Esophagus squamous epithelium (tissue), 5 donors: ENCODE measurements at places on chromosomes 1 and 21. TPM values are rescaled to one million over a fixed set of nuclear protein-coding genes. Genes with fewer than 3 reads are reported as not detected.

DNA sequence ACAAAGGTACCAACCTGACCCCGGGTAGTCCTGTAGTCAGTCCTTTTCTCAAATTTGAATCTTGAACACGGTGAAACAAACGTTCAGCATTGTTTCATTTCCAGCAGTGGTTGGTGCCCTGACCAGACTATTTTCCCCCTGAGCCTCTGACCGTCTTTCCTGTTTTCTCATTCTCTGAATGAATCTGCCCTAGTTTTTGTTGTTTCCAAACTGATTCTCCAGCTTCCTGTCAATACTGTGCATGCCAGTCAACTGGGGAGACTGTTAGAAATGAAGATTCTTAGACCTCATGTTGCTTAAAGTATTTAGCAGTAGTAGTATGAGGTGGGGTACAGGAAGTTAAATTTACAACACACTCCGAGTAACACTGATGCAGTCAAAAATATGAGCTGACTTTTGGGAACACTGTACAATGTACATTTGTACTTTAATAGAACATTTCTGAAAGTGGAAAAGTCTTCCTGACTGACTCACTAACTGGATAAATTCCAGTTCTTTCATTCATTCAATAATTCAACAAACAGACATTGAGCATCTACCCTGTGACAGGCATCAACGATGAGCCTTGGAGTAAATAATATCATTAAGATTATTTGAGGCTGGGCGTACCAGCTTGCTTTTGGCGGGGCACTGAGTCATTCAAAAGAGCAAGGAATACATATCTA is 26.0 kb upstream of the ZRANB2 start:
- no peaks in the 10 kb centered on the region for H3K4me1 ChIP-seq
- H3K36me3 ChIP-seq: no peaks in the 10 kb centered on the region
- no peak for DNase-seq
- no peaks in the 10 kb centered on the region for H3K27me3 ChIP-seq
- H3K27ac ChIP-seq: no peak overlapping the region
- no peak overlapping the region for H3K4me3 ChIP-seq

GRCh38 chr1:246617156-246617555 is 50.9 kb downstream of the CNST start:
- H3K4me3 ChIP-seq: no peak overlapping the region
- peak overlapping the region; percentile 81 for H3K27ac ChIP-seq
- H3K4me1 ChIP-seq: peaks cover 12% of the 10 kb centered on the region

DNA sequence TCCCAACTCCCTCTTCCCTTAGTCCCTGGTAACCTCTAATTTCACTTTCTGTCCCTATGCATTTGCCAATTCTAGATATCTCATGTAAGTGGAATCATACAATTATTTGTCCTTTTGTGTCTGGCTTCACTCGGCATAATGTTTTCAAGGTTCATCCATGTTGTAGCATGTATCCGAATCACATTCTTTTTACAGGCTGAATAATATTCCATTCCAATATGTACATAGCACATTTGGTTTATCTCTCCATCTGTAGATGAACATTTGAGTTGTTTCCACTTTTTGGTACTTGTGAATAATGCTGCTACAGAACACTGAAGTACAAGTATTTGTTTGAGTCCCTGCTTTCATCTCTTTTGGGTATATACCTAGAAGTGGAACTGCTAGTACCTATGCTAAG is 857 bp upstream of the LYPLAL1 start:
- peak overlapping the region; percentile 86 for H3K4me3 ChIP-seq
- no peaks in the 10 kb centered on the region for H3K27me3 ChIP-seq
- H3K4me1 ChIP-seq: peaks cover 70% of the 10 kb centered on the region
- no peaks in the 10 kb centered on the region for H3K36me3 ChIP-seq

PEAR1 gene
- total RNA-seq: 3.6 TPM

GRCh38 chr1:248811514-248812490 is 13.9 kb downstream of the SH3BP5L start:
- H3K4me1 ChIP-seq: peaks cover 14% of the 10 kb centered on the region

DNA sequence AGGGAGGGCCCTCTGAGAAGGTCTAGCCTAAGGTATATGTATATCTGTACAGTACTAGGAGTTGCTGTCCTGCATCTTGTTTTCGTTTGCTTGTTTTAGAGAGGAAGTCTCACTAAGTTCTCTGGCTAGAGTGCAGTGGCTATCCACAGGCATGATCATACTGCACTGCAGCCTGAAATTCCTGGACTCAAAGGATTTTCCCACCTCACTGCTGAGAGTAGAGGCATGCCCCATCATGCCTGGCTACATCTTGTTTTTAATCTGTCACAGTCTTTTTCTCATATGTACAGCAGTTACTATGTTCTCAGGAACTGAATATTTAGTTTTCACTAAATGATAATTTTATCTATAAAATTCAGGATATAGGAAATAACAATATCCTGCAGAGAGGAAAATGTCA is 15.3 kb upstream of the PYHIN1 start:
- H3K27me3 ChIP-seq: no peaks in the 10 kb centered on the region
- H3K4me3 ChIP-seq: no peak overlapping the region
- H3K36me3 ChIP-seq: no peaks in the 10 kb centered on the region
- DNase-seq: no peak
- H3K27ac ChIP-seq: no peak overlapping the region
- H3K4me1 ChIP-seq: no peaks in the 10 kb centered on the region

RIPPLY3 gene
- not detected for total RNA-seq

UQCRHL gene
- total RNA-seq: 0.76 TPM

DNA sequence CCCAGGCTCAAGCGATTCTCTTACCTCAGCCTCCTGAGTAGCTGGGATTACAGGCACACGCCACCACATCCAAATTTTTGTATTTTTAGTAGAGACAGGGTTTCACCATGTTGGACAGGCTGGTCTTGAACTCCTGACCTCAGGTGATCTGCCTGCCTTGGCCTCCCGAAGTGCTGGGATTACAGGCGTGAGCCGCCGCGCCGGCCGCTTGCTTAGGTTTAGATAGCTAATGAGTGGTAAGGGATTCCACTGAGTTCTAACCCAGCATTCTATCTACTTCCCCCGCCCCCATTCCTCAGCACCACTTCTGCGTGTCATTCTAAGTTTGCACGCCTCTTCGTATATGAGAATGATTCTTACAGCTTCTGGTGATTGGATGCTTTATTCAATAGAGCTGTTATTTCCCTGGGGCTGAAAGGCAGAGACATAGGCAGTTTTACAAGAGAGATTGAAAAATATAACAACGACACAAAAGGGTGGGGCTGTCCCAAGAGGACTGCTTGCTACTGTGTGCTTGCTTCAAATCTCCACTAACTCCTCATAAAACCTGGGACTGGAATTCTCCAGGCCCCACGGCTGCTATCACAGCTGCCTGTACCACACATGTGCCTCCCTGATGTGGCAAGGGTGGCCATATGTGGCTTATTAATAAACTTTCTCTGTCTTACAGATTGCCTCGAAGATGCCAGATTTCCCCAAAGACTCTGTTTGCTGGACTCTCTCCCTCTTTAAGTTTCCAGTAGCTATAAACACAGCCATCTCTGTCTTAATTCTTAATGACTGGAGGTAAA is 23.7 kb upstream of the GREM2 start:
- H3K4me3 ChIP-seq: no peak overlapping the region
- no peaks in the 10 kb centered on the region for H3K36me3 ChIP-seq
- DNase-seq: no peak
- H3K27ac ChIP-seq: no peak overlapping the region
- H3K4me1 ChIP-seq: no peaks in the 10 kb centered on the region
- no peaks in the 10 kb centered on the region for H3K27me3 ChIP-seq

CD244 gene
- total RNA-seq: 0.19 TPM

NECTIN4 gene
- 161 TPM for total RNA-seq
